AG10803 (cell line): ENCODE measurements at places on chromosomes 7 and 10.

GRCh38 chr7:157150882-157151281 lies 12.2 kb downstream of the UBE3C start:
- peak; percentile 68 for DNase-seq

DNA sequence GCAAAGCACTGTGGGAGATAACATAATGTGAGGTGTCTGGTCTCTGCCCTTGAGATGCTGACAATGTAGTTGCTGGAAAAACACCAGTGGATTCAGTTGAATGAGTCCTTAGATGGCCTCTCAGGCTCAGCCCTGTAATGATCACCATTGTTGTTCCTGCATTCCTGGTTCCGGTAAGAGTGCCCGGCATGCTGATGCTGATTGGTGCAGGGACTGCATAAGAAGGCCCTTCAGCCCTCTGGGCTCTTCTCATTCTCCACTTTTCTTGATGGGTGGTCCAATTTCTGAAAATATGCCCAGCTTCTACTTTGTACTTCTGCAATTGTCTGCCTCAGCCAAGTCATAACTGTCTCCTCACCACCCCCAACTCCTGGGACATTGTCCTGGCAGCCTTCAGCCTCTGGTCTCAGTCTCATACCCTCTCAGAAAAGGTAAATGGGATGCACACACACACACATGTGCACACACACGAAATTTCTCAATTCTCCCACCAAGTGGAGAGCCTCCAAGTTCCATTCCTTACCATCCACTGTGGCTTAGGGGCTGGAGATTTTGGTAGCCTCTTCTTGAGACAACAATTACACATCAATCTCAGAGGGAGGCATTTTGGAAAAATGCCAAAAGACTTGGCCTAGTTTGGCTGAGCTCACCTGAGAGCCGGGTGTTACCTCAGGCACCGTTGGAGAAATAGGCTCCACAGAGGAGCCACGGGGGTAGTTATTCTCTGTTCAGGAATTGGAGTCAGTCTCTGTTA lies 314.9 kb downstream of the RPS24 start:
- DNase-seq, result no peak

GRCh38 chr7:129951226-129952085 lies 1.3 kb downstream of the UBE2H start:
- no peak for DNase-seq

DNA sequence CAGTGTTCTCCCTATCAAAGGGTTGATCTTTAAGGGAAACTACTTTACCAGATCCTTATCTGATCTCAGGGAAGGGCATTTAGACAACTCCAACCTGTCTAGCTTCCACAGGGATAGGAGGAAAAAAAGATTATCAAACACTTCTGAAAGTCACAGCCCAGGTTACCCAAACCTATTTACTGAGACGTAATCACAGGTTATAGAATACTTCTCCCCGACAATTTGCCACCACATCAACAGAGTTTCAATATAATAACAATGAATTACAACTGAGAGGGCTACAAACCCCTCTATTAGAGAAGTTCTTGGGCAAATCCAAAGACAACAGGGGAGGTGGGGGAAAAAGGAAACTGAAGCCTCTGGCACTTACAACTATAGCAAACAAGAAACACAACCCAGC lies 26.3 kb downstream of the CFAP70 start:
- DNase-seq, result no peak

DNA sequence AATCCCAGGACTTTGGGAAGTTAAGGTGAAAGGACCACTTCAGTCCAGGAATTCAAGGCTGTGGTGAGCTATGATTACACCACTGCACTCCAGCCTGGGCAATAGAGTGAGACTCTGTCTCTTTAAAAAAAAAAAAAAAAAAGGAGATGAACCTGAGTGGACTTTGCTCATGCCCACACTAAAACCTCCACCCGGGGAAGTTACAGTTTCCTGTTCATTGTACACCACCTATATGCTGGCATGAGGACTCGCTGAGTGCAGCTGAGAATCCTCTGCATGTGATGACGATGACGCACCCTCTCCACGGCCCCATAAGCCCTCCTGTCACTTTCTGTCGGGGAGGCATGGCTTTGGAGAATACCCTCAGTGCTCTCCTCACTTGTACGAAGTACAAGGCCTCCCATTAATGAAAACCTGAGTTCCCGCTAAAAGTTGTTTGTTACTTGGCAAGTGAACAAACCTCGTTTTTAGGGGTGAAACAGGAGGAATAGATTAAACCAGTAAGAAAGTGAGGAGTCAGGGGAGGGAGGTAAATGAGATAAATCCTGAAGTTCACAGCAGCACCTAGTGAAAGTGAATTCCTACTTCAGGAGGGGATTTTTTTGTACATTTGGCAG lies 15.9 kb downstream of the TMEM176B start:
- no peak for DNase-seq

DNA sequence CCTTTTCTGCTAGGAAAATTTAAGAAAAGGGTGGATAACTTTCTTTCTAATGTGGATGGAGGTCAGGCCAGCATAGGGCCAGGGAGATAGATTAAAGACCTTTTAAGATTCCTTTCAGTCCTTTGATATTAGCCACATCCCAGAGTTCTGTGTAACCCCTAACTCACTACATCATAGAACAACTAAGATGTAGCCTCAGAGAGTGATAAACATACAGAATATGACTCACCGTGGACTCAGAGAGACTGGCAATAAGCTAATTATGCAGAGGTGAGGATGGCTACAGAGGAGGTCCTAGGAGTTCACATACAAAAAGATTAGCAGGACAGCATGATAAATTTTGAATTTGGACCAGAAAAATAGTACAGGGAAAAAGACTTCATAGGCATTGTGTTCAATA lies 141.0 kb downstream of the AOAH start:
- DNase-seq, result no peak

- no peak for DNase-seq
Measured at GRCh38 chr7:2163600-2164555, 68.9 kb downstream of the MAD1L1 start.

DNA sequence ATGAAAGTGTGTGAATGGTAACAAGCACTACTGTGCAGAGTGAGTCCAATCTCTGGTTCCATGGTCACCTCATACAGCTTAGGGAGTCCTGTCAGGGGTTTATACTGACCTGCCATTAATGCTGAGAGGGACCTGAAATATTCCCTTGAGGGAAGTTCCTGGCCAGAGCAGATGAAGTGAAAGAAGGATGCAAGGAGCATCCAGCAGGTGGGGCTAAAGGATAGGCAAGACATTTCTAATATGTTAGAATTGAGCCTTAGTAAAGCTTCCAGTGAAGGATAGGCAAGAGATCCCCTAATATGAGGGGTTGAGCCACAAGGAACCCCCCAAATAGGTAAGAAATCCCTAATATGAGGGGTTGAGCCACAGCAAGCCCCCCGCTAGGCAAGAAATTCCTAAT lies 25.5 kb upstream of the FAM221A start:
- DNase-seq, result peak; percentile 1

- DNase-seq, result no peak
Measured at GRCh38 chr10:5537684-5538083, 12.9 kb downstream of the CALML3 start.

- DNase-seq, result peak; percentile 81
Measured at GRCh38 chr10:114151486-114151885, 22.5 kb downstream of the CCDC186 start.

- no peak for DNase-seq
Measured at GRCh38 chr10:113515161-113515560, 37.7 kb upstream of the HABP2 start.

GRCh38 chr10:49743464-49744075 lies 18.6 kb downstream of the OGDHL start:
- DNase-seq, result no peak

GRCh38 chr7:1246871-1247526 lies 14.3 kb downstream of the UNCX start:
- DNase-seq, result no peak

DNA sequence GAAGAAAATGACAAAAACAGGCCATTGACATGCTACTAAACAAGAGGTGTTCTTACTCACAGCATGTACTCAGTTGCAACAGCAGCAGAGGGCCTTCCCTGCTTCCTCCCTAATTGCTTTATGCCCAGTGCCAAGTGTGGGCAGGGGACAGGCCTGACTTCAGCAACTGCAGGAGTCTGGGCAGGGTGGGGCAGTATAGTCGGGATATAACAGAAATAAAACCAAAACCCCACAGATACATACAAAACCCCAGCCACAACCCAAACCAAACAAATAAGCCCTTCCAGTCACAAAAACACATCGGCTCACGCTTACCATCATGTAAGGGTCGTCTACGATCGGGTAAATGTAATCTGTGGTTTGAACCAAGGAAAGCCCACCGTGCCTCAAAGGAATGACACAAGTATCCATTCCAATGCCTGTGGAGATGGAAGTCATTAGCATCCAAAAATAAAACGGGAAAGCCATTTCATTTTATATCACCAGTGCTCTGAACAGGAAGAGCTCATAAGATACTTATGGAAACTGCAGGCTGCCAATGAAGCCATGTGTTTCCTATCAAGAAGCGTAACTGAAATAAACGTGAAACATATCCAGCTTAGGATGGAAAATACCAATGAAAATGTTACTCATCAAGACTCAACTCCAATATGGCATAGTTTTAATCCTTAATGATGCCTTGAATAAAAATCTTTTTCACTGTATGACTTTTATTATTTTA lies 9.5 kb downstream of the SEPHS1 start:
- DNase-seq, result peak; percentile 88

DNA sequence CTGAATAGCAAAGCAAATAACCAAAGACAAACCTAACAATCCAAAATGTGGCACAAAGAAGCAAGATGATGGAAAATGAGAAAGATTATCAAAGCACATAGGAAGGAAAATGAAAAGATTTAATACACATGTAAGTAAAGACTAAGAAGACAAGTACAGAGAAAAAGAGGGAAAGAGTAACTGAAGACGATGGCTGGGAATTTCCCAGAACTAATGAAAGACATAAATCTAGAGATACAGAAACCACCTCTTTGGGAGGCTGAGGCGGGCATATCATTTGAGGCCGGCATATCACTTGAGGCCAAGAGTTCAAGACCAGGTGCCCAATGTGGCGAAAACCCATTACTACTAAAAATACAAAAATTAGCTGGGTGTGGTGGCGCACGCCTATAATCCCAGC lies 46.8 kb downstream of the CCDC6 start:
- DNase-seq, result no peak

- DNase-seq, result no peak
Measured at GRCh38 chr7:7895004-7895650, 73.5 kb upstream of the GLCCI1 start.

GRCh38 chr7:8134089-8134733 lies 127.8 kb downstream of the ICA1 start:
- no peak for DNase-seq

DNA sequence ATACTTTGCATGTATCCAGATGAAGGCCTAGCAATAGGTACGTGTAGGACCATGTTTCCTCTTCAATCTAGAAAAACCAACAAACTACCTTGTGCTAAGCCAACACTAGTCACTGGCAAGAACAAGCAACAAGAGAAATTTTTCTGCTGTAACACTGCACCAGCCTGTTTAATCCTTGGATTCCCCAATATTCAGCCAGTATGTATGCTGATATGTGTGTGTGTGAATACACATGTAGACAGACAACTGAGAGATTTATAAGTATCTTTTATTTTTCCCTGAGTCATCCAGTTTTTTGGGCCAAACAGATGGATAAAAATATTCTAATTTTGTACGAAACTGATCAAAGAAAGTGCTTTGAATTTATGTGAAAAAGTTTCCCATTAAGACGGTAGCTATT lies 26.2 kb downstream of the GLI3 start:
- DNase-seq, result peak; percentile 43

GRCh38 chr7:107850643-107851042 lies 40.3 kb upstream of the DLD start:
- DNase-seq, result peak; percentile 7

- DNase-seq, result no peak
Measured at GRCh38 chr10:124632064-124632531, 112.1 kb downstream of the FAM53B start.

- peak; percentile 72 for DNase-seq
Measured at GRCh38 chr7:135253851-135254771, 20.5 kb downstream of the STRA8 start.

GRCh38 chr7:13751766-13752165 lies 237.7 kb downstream of the ETV1 start:
- DNase-seq, result no peak

DNA sequence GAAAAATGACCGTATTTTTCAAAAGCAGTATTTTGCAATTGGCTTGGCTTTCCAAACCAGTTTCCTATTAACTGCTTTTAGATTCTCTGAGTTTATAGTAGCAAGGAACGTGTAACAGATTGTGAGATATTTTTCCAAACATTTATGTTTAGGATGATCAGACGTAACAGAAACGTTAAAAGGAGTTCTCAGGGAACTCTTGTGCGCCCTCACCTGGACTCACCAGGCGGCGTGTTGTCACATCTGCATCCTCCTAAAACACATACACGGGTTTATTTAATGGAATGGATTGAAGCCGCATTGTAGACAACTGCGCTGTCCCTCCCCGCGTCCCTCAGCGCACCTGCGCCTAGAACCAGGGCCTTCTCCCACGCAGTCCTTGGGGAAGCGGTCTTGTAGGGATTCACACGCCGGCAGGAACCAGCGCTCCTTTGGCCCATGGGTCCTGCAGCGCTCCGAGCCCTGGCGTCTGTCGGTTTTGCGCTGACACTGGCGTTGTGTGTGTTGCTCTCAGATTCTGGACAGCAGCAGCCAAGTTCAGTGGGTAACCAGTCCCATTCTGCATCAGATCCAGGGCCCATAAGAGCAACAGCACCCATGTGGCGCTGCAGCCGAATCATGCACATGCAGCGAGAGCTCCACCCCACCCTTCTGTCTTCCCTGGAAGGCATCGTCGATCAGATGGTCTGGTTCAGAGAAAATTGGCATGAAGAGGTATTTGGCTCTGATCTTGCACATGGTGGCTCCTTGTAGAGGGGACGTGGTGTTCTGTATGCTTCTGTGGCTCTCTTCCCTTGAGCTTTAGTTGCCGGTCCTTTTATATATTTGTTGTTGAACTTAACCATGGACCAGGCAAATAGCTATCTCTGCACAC lies 114.9 kb downstream of the TRRAP start:
- no peak for DNase-seq

- peak; percentile 81 for DNase-seq
Measured at GRCh38 chr10:61642676-61643075, 20.1 kb upstream of the CABCOCO1 start.

GRCh38 chr10:125992254-125992653 lies 95.9 kb downstream of the FANK1 start:
- DNase-seq, result no peak

GRCh38 chr10:122078326-122078725 lies 89.4 kb downstream of the TACC2 start:
- DNase-seq, result no peak

DNA sequence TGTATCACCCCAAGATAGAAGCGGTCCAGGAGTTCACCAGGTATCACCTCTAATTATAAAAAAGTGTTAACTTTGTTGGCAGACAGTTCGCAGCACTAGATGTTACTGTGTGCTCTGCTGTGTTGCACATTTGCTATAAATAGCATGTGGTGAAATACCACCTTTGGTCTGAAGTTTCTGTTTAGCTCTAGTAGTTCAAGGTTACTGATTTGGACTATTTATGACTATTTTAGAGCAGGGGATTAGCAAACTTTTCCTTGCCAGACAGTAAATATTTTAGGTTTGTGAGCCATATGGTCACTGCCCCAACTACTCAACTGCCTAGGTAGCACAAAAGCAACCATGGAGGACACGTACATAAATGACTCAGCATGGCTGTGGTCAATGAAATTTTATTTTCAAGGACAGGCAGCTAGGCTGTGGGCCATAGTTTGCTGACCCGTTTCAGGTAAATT lies 16.5 kb downstream of the DENND10 start:
- peak; percentile 82 for DNase-seq
